Upper lobe of left lung (tissue), 6 donors: ENCODE measurements at places on chromosomes 2 and 18. TPM values are rescaled to one million over a fixed set of nuclear protein-coding genes. Genes with fewer than 3 reads are reported as not detected.
A peak's percentile ranks its signal among the peaks of the same experiment; 100 is the strongest.

Gene UPP2
- total RNA-seq: not detected

DNA sequence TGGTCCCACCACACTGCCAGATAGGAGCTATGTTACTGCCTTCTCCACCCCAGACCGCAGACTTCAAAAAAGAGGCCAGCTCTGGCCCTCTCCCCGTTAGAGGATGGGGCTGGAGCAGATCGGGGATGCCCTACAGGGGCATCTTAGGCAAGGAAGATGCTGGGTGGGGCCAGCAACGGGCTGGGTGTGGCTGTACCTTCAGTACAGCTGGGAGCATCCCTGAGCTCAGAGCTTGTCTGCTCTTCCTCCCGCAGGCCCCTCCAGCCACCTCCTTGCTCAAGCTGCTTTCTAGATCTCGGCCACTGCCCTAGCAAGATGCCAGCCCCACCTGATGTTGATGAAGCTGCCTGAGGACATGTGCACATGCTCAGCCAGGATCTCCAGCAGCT, 9.8 kb downstream of the PTPRN start:
- DNase-seq: no peak

Gene MTA3
- 59.7 TPM for total RNA-seq

GRCh38 chr18:62102221-62102620, 84.6 kb downstream of the PIGN start:
- no peak for DNase-seq

DNA sequence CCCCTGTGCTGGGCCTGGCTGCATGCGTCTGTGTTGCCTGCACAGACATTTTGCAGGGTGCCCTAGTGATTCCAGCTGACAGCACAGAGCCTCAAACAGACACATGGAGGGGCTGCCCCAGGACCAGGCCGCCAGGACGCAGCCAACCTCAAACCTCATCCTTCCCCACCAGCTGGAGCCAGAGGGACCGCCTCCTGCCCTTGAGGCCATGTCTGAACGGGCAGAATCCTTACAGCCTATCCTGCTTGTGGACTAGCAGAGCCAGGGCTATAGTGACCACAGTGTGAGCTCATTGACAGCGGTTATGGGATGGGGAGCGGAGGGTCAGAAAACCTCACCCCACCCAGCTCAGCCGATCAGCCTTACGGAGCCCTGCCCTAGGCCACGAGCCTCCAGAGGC, 22.4 kb downstream of the ODC1 start:
- no peak for DNase-seq

- DNase-seq: no peak
Measured at GRCh38 chr18:10927286-10927992, 221.9 kb downstream of the PIEZO2 start.

Gene WDSUB1
- 6.8 TPM for total RNA-seq

- no peak for DNase-seq
Measured at GRCh38 chr2:98854682-98855081, 81.3 kb downstream of the CRACDL start.

- no peak for DNase-seq
Measured at GRCh38 chr2:238220274-238220891, 16.9 kb upstream of the ILKAP start.

DNA sequence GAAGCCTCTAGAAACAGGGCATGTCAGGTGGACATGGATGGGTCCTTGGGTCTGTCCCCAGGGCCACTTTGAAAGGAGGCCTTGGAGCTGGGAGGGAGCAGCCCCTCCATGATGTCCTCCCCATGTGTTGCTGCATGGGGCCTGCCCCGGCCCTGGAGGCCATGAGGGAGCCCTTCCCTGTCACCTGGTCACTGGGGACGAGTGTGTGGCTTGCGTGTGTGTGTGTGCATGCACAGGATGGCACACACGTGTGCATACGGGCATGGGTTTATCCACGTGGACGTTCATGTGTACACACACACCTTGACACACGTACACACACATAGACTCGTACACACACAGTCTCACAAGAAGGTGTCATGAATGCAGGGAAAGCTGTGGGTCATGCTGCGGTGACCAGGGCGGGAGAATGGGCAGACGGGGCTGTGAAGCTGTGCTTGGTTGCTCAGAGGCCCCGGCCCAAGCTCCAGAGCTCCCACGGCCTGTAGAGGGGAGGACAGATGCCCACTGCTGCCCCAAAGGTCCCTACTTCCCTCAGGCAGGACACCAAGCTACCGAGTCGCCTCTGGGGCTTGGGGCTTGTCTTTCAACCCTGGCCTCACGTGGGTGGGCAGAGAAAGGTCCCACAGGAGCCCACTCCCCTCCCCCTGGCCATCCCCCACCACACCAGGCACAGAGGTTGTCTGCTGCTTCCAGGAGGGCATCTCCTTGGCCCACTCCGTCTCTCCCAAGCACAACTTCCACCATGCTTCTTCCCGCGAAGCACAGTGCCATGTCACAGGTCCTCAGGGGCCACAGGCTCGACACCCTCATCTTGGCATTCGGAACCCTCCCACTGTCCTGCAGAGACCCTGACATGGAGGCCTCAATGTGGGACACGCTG, 42.3 kb upstream of the GPC1 start:
- no peak for DNase-seq

- no peak for DNase-seq
Measured at GRCh38 chr2:60522462-60522861, 31.0 kb downstream of the BCL11A start.

- no peak for DNase-seq
Measured at GRCh38 chr18:9103376-9103873, 926 bp downstream of the NDUFV2 start.

- DNase-seq: no peak
Measured at GRCh38 chr2:56687169-56687568, 503.4 kb downstream of the CCDC85A start.

Gene PTH2R
- total RNA-seq: not detected

Gene CLK1
- total RNA-seq: 92.3 TPM

Gene CDK15
- total RNA-seq: 1.00 TPM

- no peak for DNase-seq
Measured at GRCh38 chr2:166516712-166517303, 22.8 kb upstream of the SCN7A start.

- DNase-seq: no peak
Measured at GRCh38 chr2:63300835-63301234, 250.2 kb downstream of the OTX1 start.

DNA sequence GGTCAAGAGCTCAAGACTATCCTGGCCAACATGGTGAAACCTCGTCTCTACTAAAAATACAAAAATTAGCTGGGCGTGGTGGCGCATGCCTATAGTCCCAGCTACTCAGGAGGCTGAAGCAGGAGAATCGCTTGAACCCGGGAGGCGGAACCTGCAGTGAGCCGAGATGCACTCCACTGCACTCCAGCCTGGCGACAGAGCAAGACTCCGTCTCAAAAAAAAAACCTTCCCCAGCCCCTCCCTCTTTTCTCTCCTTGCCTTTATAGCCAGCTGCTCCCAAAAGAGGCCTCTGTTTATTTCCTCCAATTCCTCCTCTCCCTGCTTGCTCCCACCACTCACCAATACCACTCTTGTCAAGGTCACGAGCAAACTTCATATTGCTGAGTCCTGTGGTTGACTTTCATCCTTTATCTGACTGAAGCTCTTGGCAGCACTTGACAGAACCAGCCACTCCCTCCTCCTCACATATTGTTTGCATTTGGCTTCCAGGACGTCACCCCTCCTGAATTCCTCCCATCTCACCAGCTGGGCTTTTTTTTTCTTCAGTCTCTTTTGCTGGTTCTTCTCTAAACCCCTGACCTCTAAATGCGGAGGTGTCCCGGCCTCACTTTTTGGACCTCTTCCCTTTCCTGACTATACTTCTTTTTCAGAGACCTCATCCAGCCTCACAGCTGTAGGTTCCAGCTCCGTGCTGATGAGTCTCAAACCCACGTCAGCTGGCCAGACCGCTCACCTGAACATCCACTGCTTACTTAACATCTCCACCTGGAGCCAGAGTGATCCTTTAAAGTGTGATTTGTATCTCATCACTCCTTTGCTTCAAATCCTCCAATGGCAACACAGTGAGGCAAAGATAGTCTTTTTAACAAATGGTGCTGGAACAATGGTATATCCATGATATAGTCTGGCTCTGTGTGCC, 84.6 kb upstream of the CAB39 start:
- no peak for DNase-seq

DNA sequence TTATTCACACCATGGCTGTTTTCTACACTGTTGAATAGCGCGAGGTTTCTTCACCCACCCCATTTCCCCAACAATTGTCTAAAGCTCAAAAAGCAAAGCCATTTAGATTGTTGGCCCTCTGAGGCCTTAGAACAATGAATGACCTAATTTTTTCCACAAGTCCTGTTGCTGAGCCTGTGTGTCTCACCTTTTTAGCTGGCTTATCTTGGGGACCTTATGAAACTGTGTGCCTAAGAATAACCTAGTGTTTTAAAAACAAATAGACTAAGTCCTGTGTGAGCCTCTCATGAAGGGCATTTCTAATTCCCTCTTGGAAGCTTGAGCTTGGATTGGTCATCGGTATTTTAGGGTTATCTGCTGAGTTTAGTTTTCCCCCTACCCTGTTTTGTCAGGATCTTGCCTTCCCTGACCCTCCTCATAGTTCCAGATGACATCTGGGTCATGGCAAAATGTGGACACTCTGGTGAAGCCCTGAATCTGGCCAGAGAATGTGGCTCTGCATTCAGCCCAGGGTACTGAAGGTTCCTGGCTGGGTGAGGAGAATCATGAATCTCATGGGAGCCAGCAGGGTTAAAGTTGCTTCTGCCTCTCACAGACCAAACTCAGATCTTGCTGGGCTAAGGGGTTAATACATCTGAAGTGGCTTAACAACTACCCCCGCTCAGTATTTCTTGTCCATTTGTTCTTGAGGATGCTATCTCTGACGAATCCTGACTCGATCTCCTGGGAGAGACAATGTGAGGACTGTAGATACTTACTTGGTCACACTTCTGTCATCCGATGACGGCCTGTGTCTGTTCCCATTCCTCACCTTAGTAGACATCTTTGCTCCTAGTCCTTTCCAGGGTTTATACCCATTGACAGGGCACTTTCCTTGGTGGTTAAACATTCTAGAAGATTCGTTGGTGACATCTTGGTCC, 104.2 kb upstream of the MAP4K3 start:
- no peak for DNase-seq

Gene COL4A3
- total RNA-seq: 55.9 TPM

DNA sequence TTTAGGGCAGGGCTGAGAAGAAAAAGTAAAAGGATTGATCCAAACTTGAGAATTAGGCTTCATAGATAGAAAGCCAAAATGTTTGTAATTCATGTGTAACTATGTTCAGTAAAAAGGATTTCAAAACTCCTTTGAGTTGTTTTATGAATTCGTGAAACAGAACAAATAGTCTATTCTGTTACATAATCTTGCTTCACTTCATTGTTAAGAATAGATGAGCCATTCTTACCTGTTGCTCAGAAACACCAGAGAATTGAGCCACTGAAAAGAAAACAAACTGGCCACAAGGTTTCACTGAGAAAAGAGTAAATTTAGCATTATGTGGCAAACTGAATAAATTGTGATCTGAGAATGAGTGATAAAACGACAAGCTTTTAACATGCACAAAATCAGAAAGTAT, 4.5 kb upstream of the ITPRID2 start:
- no peak for DNase-seq

Gene GALNT5
- total RNA-seq: 23.0 TPM

Gene RAB27B
- 23.4 TPM for total RNA-seq

DNA sequence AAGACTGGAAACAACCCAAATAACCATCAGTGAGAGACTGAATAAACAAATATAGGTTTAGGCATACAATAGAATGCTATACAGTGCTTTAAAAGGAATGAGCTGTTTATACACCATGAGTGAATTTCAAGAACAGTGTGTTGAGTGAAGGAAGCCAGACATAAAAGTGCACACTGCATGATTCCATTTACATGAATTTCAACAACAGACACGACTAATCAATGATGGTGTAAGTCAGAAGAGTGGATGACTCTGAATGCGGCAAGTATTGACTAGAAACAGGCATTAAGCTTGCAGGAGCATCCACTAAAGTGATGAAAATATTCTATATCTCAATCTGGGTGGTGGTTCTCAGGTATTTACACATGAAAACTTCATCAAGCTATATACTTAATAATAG, 142.7 kb upstream of the SLC39A10 start:
- no peak for DNase-seq

DNA sequence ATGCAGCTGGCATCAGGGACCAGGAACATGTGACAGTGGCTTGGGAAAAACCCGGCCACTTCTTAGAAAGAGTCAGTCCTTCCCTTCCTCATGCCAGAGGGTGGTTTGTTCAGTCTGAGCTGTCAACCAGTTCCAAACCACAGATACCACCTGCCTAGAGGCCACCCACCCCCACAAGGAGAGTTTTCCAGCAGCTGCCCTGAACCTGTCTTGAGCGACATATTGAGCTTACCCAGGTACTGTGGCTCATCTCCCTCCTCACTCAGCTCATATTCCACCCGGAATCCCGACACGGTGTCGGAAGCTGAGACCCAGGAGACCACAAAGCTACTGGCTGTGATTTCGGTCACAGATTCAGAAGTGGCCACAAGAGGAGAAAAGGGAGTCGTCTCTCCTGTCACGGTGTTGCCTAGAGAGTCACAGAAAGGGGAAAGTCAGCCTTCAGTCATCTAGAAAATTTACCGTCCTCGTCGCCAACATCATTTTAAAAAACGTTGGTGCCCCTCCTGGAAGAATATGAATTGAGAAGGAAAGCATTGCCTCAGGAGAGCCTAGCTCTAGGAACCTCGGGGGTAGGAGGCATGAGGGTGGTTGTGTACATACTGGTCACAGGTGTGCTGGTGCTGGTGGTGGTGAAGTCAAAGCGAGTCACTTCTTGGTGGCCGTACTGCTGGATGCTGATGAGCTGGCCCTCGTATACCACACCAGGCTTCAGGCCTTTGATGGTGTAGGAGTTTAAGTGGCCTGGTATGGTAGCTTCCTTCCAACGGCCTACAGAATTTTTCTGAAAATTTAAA, 26.3 kb downstream of the FN1 start:
- DNase-seq: no peak

DNA sequence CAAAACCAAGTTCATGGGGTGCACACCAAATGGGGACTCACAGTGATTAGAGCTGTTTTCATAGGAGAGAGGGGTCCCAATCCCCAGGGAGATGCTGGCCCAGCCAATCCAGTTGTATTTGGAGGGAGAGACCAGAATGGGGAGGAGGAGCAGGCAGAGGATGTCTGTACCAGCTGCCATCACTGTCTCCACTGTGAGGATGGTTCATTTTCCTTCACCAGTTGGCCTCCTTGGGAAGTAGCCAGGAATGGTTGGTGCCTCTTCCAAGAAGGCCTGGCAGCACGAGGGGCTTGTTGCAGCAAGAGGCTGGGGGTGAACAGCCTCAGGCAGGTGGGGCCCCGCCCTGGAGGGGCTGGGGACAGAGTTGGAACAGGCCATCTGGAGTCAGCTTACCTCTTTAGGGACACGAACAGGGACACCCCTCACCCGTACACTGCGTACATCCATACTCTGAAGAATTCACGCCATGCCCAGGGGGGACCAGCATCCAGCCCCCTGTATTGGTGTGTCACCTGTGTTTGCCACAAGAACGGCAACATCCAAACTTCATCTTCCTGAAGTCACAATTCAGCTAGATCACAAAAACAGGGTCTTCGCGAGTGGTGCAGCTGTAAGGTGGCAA, 161.7 kb upstream of the ZNF236 start:
- DNase-seq: peak; percentile 54

DNA sequence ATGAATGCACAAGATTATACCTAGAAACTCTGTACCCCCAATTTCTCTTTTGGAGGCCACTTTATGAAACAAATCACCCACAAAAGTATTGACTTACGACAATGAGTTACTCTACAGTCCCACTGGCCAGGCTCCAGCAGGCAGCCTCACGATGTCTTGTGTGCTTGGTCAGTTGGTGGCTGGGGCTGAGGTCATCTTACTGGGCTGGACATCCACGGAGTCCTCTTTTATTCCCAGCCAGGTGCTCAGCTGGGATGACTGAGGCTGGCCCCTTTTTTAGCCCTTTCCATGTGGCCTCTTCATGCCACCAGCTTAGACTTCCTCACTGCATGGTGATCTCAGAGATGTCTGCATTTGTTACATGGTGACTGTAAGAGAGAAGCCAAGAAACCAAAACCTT, 8.9 kb upstream of the ID2 start:
- no peak for DNase-seq
